ENCODE measurements at places on chromosomes 3 and 15. TPM values are rescaled to one million over a fixed set of nuclear protein-coding genes. Genes with fewer than 3 reads are reported as not detected.
A peak's percentile ranks its signal among the peaks of the same experiment; 100 is the strongest.

CDHR4 gene
- total RNA-seq: not detected

BTBD1 gene
- total RNA-seq: 67.4 TPM

EMC7 gene
- total RNA-seq: 58.4 TPM

RSRC1 gene
- total RNA-seq: 47.9 TPM

TTLL13 gene
- 1.3 TPM for total RNA-seq

MYZAP gene
- not detected for total RNA-seq

CAMKV gene
- not detected for total RNA-seq

KLHL6 gene
- total RNA-seq: 27.4 TPM

GOLGA8S gene
- total RNA-seq: 0.92 TPM

DNA sequence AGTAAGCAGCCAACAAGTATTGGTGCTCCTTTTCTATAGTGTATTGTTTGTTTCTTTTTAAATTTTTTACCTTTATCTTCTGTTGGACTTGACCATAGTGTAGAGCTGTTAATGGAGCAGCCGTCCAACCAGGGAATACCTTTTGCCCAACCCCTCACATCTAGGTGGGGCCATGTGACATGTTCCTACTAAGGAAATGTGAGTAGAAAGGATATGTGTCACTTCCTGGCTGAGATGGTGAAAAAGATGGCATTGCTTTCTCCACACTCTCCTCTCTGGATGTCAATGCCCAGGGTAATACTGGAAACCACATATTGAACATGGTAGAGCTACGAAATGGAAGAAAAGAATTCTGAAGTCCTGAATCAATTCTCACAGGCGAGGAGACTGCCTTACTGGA lies 218.8 kb downstream of the TBL1XR1 start:
- DNase-seq: no peak

- DNase-seq: no peak
These were observed 210.4 kb downstream of the TP63 start for GRCh38 chr3:189841473-189842205.

DNA sequence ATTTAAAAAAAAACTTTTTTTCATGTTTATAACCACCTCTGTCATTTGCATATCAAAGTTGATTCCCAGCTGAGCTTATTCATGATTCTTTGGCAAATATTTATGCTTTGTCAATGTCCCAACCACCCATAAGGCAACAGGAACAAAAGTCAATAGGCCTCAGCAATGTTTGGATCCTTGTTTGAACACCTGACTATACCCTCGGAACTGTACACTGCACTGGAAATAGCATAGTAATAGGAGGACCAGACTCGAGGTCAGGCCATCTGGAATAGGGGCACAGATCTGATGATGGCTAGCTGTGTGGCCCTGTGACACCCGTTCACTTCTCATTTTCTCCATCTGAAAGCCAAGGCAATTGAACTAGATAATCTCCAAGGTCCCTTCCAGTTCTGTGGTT lies 301.7 kb upstream of the ATP11B start:
- no peak for DNase-seq

DNA sequence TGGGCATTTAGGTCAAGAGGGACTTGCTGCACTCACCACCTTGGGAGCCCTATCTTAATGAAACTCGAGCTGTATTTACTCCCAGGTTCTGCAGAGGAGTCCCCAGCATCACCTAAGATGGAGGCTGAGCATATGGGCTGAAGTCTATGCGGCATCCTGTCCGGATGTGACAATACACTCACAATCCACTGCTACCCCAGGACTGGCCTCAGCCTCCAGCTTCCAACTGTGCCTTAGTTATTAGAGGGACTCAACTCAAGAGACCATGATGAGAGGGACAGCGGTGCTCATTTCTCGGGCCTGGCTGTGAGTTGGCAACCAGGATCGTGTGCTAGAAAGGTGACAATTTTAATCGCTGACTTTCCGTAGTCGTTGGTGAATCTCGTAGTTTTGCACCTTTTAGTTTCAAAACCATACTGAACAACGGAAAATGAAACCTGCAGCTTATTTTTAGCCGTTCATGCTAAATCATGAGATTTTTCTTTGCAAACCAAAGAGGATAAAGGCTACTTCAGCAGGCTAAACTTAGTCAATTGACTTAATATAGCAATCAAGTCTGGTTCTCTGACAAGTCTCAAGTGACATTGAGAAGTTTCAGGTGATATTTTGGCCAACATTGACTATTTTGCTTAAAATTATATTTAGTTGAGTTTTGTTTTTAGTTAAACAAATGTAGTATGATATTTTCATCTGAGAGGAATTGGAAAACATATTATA lies 11.1 kb downstream of the ZBTB38 start:
- DNase-seq: no peak

- no peak for DNase-seq
These were observed 366.3 kb downstream of the TIGIT start for GRCh38 chr3:114660124-114660523.

- no peak for DNase-seq
These were observed 23.8 kb upstream of the TM2D3 start for GRCh38 chr15:101675796-101676582.

DNA sequence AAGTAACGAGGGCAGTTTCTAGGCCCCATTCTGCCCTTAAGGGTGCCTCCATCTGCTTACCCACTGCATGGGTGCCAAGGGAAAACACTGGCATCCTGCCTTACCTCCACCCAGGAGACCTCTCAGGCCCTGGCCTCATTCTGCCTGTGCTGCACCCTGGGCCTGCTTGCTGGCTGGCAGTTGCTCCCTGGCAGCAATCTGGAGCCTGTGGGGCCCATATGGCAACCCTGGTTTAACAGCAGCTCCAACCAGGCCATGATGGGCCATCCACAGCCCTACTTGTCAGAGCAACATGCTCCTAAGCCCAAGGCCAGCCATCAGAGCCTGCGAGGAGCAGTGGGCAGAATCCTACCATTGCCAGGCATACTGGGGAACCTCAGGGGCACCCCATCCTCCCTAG lies 3.7 kb downstream of the C3orf18 start:
- no peak for DNase-seq

GRCh38 chr15:40844696-40845030 lies 815 bp downstream of the SPINT1 start:
- peak; percentile 53 for DNase-seq

DNA sequence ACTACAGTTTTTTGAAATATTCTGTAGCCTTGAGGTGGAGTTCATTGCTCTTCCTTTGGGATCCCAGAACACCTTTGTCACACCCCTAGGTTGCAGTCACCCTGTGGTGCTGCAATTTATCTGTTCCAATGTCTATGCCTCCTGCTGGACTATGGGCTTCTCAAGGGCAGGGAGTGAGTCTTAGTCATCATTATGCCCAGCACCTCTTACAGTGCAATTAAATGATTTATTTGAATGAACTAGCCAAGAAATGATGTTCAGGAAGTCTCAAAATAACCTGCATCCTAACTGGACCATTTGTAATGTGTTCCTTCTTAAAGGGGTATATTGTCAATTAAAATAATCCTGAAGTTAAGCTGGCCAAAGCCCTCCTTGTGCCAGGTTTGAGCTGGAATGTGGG lies 28.5 kb downstream of the SHC4 start:
- no peak for DNase-seq

GRCh38 chr3:66047311-66048050 lies 8.8 kb upstream of the MAGI1 start:
- no peak for DNase-seq

GRCh38 chr15:39792844-39793335 lies 10.2 kb upstream of the FSIP1 start:
- DNase-seq: no peak

GRCh38 chr3:179432021-179432420 lies 19.2 kb downstream of the GNB4 start:
- DNase-seq: no peak

- peak; percentile 35 for DNase-seq
These were observed 342.8 kb upstream of the ARPP21 start for GRCh38 chr3:35296533-35296932.

- DNase-seq: no peak
These were observed 68.0 kb upstream of the ACAN start for GRCh38 chr15:88735212-88735611.

- DNase-seq: no peak
These were observed 48.5 kb downstream of the CMTM6 start for GRCh38 chr3:32454111-32454510.

GRCh38 chr3:139421040-139421439 lies 31.6 kb upstream of the COPB2 start:
- DNase-seq: no peak

- peak; percentile 50 for DNase-seq
These were observed 41.2 kb downstream of the RGMA start for GRCh38 chr15:93047621-93048425.

GRCh38 chr15:90232941-90233386 lies 777 bp downstream of the CIB1 start:
- DNase-seq: no peak

Measured in activated CD8-positive, alpha-beta T cell treated with anti-CD3 and anti-CD28 coated beads, Interleukin-2, amount 10 ng/mL, durations not matched to agents 7 days and 5 days (primary cell).